Skin of body (tissue), 3 donors: ENCODE measurements at places on chromosomes 1 and 21. TPM values are rescaled to one million over a fixed set of nuclear protein-coding genes. Genes with fewer than 3 reads are reported as not detected.

GRCh38 chr1:162080472-162081015, 11.1 kb downstream of the NOS1AP start:
- DNase-seq = no peak

DNA sequence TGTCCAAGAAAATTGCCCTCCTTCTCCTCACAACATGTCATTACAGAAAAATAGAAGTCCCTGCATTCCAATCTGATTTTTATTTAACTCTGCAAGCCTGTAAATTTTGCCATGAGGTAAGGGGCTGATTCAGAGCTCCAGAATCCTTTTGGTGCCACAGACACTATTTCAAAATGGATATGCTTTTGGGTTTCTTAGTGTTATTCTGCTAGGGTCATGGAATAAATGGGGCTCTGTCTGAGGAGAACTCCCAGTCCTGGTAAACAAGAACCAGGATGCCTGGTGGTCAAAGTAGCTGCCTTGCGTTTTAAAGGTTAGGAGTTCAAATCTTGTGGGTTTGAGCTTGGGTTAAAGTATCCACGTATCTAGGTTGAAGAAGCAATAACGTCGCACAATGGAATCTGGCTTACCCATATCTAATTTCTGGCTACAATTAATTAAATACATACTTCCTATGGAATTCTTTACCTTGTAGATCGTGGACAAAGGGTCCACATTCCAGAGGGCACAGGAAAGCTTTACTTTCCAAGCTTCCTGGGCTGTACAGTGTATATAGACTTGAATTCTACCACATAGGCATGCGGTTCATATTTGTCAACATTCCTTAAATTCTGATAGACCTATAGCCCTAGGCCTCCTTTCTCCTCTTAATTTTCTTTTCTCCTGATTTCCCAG, 98.0 kb upstream of the CDC42BPA start:
- DNase-seq = no peak

GRCh38 chr1:165634154-165634921, 3.3 kb downstream of the MGST3 start:
- DNase-seq = no peak

Gene CD1E
- 2.7 TPM for total RNA-seq

GRCh38 chr1:182668521-182669054, 15.8 kb downstream of the RGS8 start:
- DNase-seq = no peak

DNA sequence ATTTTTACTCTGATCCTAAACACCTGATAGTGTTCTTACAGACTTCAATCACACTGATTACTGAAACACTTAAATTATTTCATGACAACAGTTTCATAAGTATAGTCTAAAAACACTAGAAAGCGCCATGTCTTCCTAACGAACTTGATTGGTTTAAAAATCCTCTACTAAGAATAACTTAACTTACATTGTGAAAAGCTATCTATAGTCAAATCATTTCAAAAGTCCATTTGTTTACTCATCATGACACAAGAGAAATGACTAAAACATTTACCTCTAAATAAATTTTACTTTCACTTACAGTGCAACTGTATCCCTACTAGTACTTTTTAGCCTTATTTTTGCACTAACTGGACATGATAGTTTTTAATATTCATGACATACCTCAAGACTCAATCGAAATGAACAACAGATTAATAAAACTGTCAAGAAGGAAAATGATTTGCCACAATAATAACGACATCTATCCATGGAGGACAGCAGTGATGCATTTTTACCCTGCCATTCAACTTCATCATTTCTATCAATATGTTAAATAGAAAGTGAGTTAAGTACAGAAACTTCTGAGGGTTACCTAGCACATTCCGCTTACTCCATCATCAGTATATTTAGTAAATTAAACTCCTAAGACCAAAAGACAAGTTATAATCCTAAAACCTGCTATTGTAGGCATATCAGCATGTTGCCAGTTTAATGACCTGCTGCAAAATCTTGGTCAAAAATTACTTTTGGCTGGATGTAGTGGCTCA, 38.4 kb downstream of the AHCTF1 start:
- no peak for DNase-seq

Gene NEGR1
- total RNA-seq = 9.1 TPM

DNA sequence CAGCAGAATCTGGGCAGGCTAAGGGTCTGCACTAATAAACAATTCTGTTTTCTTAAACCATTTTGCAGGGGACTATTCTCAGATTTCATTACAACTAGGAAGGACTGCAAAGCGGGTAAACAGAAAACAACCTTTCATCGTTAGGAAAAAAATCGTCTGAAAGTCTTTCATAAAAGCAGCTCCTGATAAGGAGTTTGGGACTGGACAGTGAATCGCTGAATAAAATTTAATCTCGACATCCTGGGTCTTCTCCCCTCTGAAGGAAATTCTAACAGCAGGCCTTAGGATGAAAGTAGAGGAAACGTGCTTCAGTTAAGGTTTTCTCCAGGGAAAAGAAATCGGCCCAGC, 471 bp upstream of the MTF2 start:
- no peak for DNase-seq

GRCh38 chr1:154765970-154766369, 104.1 kb downstream of the KCNN3 start:
- DNase-seq = no peak

GRCh38 chr1:164598719-164599118, 39.7 kb downstream of the PBX1 start:
- no peak for DNase-seq

GRCh38 chr1:37033355-37034101, 787 bp downstream of the GRIK3 start:
- no peak for DNase-seq

DNA sequence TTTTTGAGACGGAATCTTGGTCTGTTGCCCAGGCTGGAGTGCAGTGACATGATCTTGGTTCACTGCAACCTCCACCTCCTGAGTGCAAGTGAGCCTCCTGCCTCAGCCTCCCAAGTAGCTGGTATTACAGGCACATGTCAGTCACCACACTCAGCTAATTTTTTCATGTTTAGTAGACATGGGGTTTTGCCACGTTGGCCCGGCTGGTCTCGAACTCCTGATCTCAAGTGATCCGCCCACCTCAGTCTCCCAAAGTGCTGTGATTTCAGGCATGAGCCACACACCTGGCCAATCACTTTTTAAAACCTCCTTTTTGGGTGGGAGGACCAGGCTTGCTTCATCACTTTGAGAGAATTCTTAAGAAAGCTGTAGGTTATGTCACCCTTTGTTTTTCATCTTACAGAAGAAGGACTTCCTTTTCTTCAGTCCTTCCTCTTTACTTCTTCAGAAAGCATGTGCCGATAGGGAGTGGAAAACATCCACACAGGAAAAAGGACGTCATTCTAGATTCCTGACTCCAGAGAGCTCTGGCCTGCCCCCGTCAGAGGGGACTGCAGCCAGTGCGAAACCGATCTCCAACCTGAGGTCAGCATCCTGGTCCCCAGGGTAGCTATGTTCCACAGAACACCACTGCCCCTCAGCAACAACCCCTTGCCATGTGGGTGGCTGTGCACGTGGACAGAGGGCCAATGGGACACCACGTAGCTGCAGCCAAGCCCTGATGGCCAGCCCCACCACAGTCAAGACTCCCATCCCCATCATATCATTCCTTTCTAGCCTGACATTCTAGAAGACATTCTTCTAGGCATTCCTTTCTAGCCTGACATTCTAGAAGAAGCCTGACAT, 21.9 kb downstream of the NCF2 start:
- no peak for DNase-seq

Gene VN1R5
- not detected for total RNA-seq

Gene DDI2
- 54.4 TPM for total RNA-seq

- no peak for DNase-seq
Measured at GRCh38 chr1:183773482-183774274, 31.2 kb upstream of the RGL1 start.

DNA sequence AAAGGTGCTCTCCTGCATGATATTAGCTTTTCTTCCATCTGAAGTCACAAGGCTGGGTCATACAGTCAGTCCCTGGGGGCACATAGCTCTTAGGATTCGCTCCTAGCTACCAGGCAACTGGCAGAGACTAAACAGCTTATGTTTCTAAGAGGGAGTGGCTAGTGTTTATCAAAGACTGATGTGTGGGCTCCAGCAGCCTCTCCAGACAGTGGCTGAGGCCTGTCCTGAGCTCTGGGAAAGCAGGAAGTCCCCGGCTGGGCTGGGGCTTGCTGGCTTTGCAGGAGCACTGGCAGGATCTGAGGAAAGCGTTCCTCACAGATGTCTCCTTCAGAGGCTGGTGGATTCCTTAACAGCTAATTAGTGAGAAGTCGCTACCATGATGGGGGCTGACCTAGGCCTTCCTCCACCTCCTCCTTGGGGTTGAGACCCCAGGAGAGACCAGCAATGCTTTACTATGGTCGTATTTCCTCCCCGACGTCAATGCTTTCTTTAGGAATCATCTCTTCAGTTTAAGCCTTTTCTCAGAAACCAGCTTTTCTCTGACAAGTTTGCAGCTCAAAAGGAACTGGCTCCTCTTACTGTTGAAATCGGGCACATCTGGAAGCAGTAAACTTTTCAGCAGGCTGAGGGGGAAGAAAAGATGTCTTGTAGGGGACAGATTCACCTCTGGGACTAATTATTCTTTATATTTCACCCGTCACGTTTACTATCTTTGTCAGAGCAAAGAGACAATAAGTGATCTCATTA, 33.5 kb upstream of the HHAT start:
- DNase-seq = peak; percentile 88

GRCh38 chr21:45279446-45280177, 8.1 kb downstream of the POFUT2 start:
- DNase-seq = no peak

Gene ASCL5
- total RNA-seq = not detected

DNA sequence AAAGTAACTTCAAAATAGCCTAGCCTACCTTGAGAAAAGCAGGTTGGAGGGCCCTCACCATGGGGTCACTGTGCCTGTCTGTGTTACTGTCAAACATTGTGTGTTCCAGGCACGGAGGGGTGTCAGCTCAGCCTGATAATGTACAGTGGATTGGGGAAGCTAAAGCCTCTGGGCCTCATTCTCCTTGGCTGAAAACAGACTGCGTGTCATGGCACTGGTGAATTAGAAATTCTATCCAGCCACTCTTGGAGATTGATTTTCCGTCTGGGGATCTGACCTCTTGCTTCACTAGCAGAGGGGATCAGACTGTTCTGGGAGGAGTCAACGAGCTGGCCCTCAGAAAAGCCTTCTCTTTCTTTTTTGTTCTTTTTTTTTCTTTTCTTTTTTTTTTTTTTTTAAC, 123.5 kb upstream of the HOOK1 start:
- peak; percentile 75 for DNase-seq

GRCh38 chr1:171468120-171468750, 17.1 kb upstream of the PRRC2C start:
- DNase-seq = no peak

DNA sequence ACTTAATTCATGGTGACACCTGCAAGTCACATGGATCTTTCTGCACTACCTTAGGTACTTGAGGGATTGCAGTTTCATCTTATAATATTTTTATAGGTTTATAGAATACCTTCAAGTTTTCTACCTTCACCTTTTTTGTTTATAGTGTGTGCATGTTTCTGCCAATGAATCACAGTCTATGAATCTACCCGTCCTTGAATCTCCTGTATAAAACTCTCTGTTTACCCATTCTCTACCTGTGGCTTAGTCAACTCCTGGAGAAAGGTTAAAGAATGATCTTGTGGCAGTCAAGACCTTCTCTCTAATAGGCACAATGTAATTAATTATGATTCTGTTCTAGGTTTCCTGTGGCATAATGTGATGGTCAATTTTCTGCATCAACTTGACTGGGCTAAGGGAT, 3.2 kb upstream of the GSTM2 start:
- DNase-seq = no peak

GRCh38 chr1:192512426-192513162, 63.0 kb upstream of the RGS1 start:
- DNase-seq = no peak

DNA sequence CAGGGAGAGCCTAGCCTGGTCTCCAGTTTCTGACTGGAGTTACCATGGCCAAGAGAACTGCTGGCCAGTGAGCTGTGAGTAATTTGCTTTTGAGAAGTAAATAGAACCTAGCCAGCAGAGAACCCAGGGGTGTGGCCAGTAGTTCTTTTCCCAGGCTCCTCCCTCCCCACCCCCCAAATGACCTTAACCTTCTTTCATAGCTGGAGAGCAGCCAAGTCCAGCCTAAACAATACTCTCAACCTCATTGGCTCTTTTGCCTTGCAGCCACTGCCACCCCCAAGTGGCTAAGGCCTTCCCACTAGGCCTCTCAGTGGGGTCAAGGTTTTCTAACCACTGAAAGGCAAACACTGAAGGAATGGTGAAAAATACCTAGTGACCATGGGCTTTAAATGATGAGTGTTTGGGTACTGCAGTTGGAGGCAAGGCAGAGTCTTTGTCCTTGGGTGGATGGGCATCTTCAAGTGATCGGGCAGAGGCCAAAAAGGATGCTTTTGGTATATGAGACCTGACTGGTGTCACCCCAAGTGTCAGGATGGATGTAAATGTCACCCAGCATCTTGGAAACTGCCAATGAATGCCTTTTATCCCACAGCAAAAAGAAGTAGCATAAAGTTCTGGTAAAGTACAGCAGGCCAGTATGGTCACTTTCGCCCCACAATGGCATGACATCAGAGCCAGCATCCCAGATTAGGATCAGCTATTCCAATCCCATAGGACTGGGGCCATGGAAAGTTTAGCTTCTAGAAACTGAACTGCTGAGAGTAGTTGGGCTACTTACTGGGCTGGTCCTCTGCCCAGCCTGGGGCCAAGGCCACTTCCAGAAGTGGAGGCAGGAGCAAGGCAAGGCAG, 3.5 kb upstream of the PIGV start:
- no peak for DNase-seq
